ENCODE measurements at places on chromosomes 2 and 18. TPM values are rescaled to one million over a fixed set of nuclear protein-coding genes. Genes with fewer than 3 reads are reported as not detected.

DNA sequence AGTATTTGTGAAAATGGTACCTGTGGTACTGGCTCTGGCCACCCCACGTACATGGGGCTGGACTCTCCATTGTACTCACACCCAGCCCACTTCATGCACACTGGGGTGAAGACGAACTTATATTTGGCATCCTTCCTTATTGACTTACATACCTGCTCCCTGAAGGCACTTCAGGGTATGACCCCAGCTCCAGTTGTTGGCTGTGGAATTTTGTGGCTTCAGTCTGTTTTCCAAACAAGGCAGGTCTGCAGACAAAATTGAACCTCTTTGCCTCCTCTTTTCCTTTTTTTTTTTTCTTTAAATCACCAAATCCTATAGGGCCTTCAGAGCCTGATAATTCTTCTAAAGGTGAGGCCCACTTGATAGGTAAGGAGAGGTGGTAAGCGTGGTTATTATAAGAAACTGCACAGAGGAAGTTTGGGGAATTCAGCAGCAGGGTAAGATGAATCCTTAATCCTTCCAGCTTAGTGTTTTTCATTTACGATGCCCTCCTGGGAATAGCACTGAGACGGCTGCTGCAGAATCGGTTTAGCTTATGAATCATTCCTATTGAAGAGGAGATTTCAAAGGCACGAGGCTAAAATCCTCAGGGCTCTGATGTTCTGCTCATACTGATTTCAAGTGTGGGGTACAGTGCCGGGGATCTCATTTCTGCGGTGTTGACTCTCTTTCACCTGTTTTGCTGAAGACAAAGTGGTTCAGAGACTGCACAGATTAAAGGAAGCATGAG lies 55.2 kb downstream of the KIF5C start:
- DNase-seq: no peak

- DNase-seq: no peak
Observed at GRCh38 chr18:76213991-76214390, 281.1 kb downstream of the ZNF516 start.

Gene CHST10
- 7.6 TPM for total RNA-seq

DNA sequence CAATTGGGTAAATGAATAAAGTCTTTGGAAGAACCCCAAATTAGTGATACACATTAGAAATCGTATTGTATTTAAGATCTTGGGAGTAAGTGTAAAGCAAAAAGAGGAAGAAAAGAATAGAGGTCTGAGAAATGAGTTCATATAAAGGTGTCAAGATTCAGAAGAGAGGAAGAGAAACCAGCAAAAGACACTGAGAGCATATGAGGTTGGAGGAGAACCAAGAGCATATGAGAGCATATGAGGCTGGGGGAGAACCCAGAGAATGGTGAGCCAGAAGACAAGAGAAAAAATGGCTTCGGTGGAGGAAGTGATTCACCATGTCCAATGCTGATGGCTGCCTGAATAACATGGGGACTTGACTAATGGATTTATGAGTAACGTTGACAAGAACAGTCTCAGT lies 620.1 kb upstream of the GCFC2 start:
- DNase-seq: no peak

GRCh38 chr2:64203858-64204632 lies 59.8 kb upstream of the PELI1 start:
- no peak for DNase-seq

Gene LYG1
- total RNA-seq: 1.1 TPM

Gene PSMA8
- total RNA-seq: not detected

Gene VAMP5
- total RNA-seq: 22.7 TPM

DNA sequence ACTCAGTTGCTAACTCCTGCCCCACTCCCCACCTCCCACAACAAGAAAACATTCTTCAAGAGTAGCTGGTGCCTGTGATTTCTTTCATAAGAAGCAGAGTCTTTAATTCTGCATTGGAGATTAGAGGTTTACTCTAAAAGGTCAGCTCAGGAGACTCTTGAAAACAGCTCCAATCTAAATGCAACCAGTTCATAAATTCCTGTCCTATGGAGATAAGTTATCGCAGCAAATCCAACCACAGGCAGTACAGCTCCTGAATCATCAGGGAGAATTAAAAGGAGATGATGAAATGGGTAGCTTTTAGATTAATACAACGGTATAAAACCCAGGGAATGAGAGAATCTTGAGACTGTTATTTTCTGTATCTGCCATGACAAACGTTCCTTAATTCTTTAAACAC lies 130.7 kb downstream of the SOCS6 start:
- no peak for DNase-seq

DNA sequence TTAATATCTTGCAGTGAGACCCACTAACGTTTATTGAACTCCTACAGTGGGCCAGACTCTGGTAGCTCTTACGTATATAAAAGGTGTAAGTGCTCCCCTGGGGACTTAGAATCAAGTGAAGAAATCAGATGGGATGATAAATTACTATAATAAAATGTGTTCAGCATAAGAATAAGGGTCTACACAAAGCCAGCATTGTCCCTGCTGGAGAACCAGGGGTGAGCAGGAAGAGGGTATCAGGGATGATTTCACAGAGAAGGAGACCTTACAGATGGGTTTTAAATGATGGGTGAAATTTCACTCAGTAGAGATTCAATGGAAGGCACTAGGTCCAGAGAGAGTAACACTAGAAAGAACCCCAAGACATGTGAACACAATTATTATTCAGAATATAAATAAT lies 20.7 kb downstream of the NRXN1 start:
- no peak for DNase-seq

Gene EFHD1
- total RNA-seq: 0.92 TPM

DNA sequence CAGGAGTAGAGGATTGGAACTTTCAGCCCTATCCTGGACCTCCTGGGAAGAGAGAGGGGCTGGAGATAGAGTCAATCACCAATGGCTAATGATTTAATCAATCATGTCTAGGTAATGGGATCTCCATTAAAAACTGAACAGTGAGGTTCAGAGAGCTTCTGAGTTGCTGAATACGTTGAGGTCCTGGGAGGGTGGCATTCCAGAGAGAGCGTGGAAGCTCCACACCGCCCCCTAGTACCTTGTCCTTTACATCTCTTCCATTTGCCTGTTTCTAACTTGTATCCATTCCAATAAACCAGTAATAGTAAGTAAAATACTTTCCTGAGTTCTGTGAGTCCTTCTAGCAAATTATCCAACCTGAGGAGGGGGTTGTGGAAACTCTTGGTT lies 101.7 kb downstream of the B3GNT2 start:
- DNase-seq: no peak

Gene XIRP2
- total RNA-seq: not detected

Measured in CD8-positive, alpha-beta T cell (primary cell).